Brain microvascular endothelial cell (primary cell): ENCODE measurements at places on chromosomes 1 and 21.

- no peak for DNase-seq
Observed at GRCh38 chr1:58251430-58252073, 295.0 kb downstream of the OMA1 start.

GRCh38 chr1:61173118-61173517 is 90.8 kb downstream of the NFIA start:
- no peak for DNase-seq

DNA sequence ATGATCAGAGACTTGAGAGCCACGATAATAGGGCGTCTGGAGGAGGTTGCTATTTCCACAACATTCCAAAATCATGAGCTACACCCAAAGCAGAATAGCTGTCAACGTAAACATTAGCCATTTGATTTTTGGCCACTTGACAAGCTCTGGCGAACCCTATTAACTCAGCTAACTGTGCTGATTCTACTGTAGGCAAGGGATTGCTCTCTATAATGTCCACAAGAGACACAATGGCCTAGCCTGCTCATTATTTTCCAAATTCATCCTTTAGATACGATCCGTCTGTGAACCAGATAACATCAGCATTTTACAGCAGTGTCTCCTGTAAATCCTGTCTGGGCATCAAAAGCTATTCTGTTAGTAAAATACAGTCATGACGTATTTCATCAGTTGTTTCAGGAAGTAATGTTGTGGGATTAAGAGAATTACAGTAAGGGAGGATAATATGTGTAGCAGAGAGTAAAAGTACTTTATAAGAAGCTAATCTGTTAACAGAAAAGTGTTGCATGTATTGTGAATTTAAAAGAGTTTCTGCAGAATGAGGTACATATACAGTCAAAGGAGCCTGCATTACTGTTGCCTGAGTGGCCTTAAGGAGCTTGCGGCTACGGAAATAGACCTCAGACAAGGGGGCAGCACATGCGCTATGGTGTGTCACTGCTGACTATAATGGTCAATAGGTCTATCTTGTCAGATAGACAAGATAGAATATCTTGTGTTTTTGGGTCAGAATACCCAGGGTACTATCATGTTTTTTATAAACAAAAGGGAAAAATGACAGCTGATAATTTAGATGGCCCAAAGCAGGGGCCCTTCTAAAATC is 44.9 kb upstream of the TINAGL1 start:
- peak; percentile 45 for DNase-seq

DNA sequence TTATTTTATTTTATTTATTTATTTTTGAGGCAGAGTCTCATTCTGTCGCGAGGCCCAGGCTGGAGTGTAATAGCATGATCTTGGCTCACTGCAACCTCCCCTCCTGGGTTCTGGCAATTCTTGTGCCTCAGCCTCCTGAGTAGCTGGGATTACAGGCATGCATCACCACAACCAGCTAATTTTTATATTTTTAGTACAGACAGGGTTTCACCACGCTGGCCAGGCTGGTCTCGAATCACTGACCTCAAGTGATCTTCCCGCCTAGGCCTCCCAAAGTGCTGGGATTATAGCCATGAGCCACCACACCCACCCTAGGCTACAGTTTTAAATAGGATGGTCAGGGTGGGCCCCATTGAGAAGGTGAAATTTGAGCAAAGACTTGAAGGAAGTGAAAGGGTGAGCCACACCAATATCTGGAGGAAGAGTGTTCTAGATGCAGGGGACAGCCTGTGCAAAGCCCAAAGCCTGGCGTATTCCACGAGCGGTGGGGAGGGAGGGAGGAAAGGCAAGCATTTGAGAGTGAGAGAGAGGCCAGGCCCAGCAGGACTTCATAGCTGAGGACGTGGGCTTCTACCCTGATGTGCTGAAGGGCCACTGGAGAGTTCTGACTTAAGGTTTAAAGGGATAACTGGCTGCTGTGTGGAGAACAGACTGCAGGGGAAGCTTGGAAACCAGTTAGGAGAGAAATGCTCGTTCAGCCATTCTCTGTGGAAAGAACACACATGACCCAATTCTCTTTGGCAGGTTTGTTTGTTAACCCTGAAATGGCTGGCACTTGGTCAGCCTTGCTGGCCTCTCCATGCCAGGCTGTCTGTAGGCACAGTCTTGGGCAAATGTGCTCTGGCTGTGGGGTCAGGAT is 62.6 kb upstream of the FAM20B start:
- DNase-seq: no peak

DNA sequence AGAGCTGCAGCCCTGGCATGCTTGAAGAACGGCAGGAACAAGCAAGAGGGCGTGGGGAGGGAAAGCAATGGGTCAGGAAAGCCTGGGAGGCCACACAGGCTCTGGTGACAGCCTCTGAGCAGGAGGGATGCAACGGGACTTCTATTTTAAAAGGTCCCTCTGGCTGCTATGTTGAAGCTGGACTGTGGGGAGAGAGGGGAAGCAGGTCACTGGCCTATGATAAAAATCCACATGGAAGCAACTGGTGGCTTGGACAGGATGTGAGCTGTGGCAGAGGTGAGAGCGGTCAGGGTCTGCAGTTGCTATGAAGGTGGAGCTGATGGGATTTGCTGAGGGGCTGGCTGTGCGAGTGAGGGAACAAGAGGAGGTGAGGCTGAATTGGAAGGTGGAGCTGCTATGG is 11.2 kb downstream of the PADI1 start:
- no peak for DNase-seq

DNA sequence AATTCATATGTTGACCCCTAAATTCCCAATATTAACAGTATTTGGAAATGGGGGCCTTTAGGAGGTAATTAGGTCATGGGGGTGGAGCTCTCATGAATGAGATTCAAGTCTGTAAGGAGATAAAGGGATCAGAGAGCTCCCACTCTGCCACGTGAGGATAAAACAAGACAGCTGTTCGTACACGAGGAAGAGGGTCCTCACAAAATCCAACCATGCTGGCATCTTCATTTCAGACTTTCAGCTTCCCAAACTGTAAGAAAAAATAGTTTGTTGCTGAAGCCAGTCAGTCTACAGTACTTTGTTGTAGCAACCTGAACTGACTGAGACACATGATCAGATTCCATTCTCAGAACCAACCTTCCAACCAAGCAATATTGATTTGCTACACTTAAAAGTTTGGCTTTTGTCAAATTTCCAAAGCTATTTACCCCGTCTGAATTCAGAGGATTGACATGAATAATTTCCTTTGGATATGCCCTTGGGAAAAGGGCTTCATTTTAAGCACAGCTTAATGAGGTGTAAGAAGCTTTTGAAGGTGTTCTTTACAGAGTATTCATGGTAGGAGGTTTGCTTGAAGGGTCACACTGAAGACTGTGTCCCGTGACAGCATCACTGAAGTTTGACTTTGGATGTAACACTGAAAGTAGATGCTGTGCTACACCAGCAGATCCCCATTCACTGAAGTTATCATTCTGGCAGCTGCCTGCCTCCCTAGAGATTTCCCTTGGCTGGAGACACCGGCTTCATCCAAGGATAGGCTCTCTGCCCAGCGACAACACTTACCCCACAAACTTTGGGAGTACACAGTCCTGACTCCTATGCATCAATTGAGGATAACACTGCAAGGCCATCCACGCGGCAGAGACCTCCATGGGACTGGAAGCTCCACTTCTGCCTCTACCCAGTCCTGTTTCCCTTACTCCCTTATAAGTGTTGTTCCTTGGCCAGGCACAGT is 4.9 kb upstream of the OMA1 start:
- no peak for DNase-seq

DNA sequence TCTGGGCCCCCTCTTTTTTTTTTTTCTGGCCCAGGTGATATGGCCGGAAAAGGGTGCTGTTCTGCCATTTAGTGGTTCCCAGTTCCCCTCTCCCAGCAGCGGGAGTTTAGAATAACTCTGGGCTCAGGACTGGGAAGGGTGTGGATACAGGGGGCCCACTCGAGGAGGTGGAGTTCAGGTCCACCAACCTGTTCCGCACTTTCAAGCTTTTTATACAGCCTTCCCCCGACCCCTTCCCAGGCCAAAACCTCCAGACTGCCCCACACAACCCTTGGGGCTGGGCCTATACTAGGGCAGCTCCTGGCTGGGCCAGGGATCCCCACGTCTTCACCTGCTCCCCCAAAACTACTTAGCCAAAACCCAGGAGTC is 402 bp downstream of the PLEKHG5 start:
- no peak for DNase-seq

DNA sequence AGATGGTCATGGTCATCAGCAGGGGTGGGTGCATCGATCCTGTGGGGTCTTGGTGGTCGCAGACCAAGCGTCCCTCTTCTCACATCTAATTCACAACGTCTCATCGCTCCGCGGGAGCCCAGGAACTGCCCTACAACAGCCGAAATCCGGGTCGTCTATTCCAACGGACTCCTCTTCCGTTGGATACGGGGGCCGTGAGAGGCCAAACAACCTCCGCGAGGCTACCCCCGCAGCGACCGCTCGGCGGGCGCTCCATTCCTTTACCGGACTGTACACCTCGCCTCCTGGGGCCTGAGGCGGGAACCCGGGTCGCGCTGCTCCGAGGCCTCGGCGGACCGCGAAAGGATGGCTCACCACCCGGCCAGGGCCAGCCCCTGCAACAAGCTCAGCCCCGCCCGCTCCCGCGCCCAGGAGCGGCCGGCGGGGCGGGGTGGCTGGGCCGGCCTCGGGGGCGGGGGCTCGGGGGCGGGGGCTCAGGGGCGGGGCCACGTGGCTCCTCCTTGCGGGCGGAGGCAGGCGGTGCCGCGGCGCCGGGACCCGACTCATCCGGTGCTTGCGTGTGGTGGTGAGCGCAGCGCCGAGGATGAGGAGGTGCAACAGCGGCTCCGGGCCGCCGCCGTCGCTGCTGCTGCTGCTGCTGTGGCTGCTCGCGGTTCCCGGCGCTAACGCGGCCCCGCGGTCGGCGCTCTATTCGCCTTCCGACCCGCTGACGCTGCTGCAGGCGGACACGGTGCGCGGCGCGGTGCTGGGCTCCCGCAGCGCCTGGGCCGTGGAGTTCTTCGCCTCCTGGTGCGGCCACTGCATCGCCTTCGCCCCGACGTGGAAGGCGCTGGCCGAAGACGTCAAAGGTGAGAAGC is at the start of gene QSOX1:
QSOX1 (plus strand) TSS at position 545 of the 857 bp plus-strand sequence; CDS start at position 584, 39 bp downstream.
- peak; percentile 75 for DNase-seq

- DNase-seq: no peak
Observed at GRCh38 chr1:201463071-201463552, 5.9 kb downstream of the PHLDA3 start.

- DNase-seq: no peak
Observed at GRCh38 chr1:182213163-182213562, 151.7 kb upstream of the ZNF648 start.

DNA sequence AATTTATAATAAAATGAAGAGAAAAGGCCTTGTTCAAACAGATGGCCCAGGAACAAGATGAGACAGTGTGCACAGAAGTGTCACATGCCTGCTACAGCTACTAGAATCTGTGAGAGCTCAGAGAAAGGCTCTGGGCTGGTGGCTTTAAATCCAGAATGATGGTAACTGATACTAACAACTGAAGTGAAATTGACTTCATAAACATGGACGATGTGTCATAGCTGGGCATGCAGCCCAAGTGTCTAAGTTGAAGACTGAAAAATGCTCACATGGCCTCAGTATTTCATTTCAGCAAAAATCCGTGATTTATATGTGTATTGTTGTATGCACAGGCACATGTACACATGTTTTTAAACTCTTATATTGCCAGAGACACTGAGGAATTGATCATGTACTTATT is 208.3 kb upstream of the RUNX1 start:
- peak; percentile 96 for DNase-seq

GRCh38 chr1:205020466-205020865 is 22.5 kb upstream of the CNTN2 start:
- no peak for DNase-seq

GRCh38 chr1:37634244-37634991 is at the start of gene RSPO1:
RSPO1 (minus strand) TSS chr1:37634892; CDS start chr1:37629661, 5,231 bp downstream.
- no peak for DNase-seq

DNA sequence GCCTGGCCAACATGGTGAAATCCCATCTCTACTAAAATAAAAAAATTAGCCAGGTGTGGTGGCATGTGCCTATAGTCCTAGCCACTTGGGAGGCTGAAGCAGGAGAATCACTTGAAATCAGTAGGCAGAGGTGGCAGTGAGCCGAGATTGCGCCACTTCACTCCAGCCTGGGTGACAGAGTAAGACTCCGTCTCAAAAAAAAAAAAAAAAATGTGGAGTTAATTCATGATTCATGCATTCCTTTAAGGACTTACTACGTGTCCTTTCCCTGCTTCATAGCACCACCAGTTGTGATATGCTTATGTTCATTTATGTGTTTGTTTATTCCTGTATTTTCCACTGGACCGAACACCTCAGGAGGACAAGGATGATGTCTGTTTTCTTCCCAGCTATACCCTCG is 12.7 kb upstream of the PRELP start:
- peak; percentile 36 for DNase-seq

DNA sequence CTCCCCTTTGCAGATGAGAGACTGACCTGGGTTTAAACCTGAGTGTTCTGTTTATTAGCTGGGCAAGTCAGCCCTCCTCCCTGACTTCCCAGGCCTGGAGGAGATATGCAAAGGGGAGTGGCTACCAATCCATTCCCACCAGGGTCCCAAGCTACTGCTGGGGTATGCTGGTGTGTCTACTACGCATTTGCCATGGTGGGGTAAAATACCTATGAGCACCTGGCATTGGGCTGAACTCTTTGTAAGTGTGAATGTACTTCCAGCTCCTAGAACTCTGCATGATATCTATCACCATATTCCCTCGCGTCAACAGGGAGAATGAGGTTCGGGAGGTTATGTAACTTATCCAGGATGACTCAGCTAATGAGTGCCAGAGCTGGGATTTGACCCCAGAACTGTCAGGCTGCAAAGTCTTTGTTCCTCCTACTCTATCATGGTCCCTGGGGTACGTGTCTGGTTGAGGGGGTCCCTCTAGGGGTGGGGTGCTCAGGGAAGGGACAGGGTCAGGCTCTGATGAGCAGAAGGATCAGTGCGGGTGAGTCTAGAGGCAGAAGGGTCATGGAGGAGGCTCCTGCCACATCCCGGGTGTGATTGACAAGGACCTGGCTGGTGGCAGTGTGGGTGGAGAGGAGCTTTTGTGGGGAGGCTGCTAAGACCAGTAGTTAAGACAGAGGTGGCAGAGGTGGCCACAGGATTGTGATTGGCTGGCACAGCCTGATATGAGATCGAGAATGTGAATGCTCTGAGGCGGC is 16.7 kb downstream of the AMPD2 start:
- DNase-seq: peak; percentile 40

DNA sequence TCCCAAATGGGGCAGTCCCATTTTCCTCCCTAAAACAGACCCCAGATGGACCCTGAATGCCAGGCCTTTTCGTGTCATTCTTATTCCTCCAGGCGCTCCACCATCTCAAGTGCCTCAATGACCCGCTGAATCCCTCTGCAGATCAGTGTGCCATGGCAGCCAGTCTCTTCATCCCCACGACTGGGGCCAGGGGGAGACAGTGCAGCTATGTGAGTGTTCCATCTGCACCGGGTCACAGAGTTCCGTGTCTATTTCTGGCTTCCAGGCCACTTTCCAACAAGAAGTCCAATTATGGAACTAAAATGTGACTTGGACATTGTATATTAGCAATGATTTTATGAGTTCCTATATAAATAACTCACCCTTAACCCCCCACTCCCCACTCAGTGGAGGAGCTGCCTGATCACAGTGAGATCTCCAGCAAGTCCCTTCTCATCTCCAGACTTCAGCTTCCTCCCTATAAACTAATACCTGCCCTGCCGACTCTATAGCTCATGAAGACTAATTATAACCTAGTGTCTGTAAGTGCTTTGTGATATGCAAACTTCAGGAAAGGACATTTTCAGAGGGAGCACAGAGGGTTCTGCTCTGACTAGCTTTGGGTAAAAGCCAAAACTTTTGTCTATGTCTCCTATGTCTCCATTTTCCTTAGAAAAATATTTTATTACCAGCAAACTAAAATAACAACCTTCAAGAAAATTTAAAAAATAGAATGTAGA is 56.3 kb upstream of the NFASC start:
- no peak for DNase-seq

- DNase-seq: peak; percentile 91
Observed at GRCh38 chr1:226820941-226821718, 49.3 kb upstream of the PSEN2 start.

- no peak for DNase-seq
Observed at GRCh38 chr1:204459706-204460105, 34.9 kb downstream of the PIK3C2B start.
